ENCODE measurements at places on chromosomes 3 and 15. TPM values are rescaled to one million over a fixed set of nuclear protein-coding genes. Genes with fewer than 3 reads are reported as not detected.

Gene SPINT1
- total RNA-seq = not detected

DNA sequence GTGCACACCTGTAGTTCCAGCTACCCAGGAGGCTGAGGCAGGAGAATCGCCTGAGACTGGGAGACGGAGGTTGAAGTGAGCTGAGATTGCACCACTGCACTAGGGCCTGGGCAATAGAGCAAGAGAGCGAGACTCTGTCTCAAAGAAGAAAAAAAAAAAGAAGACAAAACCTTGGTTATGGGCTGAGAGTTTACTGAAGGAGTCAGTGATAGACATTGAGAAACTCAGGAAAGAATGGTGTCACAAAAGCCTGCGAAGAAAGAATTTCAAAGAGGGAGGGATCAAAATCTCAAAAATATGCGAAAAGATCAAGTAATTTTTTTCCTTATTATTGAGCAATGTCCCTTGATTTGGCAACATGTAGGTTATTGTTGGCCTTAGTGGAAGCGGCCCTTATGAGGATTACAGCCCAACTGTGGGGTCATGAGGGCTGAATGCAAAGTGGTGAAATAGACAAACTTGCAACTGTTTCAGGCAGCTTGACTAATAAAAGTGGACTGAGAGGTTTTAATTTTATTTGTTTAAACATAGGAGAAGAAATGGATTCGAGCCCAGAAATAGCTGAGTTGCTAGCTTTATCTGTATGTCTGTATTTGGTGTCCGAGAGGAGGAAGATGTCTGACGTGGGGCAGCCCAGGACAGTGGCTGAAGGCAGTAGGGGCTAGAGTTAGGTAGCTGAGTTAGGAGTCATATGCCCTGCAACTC is 18.8 kb upstream of the CELF6 start:
- no peak for DNase-seq

DNA sequence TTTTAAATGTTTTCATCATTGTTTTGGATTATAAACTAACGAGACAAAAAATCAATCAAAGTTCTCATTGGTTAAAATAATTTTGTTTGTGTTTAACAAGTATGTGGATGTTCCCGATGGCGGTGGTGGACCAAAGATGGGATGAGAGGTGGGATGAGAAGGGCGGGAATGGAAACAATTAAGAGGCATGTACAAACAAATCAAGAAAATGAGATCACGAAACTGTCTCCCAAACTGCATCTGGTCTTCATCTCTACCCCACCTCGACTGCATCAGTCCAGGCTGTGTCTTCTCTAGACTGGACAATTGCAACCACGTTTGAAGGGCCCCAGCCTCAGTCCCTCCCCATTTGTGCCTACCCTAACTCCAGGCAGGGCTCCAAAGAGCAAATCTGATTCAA is 56.1 kb downstream of the SLC12A8 start:
- DNase-seq = no peak

GRCh38 chr3:141690431-141691072 is 47.5 kb upstream of the RNF7 start:
- no peak for DNase-seq

DNA sequence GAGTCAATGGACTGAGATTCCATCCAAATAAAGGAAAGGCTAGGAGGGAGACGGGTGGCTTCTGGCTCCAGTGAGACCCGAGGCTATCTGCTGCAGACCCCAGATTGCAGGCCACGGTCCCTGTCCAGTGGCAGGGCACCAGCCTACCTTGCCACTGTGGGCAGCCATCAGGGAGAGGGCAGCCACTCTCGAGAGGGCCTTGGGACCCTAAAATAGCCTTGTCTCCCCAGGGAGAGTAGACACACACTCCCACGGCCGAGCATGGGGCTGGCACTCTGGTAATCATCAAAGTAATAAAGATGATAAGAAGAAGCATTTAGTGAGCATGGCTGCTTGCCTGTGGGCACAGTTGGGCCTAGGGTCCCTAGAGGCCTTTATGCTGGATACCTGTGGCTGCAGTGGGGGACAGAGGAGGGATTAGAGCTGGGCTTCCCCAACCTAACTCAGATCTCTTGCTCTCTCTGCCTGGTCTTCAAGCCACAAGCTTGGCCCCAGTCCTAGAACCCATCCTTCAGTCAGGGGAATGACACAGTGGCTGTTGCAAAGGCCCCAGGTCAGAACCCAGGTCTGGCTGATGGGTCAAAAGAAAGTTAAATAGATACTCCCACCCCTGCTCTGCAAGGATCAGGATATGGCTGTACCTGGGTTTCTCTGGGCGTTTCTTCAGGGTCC is 9.2 kb upstream of the VIPR1 start:
- DNase-seq = no peak

Gene GUCA1C
- total RNA-seq = not detected

Gene KNG1
- total RNA-seq = not detected

Data from SJCRH30 (cell line).